ENCODE measurements at places on chromosomes 4 and X. TPM values are rescaled to one million over a fixed set of nuclear protein-coding genes. Genes with fewer than 3 reads are reported as not detected.
A peak's percentile ranks its signal among the peaks of the same experiment; 100 is the strongest.

DNA sequence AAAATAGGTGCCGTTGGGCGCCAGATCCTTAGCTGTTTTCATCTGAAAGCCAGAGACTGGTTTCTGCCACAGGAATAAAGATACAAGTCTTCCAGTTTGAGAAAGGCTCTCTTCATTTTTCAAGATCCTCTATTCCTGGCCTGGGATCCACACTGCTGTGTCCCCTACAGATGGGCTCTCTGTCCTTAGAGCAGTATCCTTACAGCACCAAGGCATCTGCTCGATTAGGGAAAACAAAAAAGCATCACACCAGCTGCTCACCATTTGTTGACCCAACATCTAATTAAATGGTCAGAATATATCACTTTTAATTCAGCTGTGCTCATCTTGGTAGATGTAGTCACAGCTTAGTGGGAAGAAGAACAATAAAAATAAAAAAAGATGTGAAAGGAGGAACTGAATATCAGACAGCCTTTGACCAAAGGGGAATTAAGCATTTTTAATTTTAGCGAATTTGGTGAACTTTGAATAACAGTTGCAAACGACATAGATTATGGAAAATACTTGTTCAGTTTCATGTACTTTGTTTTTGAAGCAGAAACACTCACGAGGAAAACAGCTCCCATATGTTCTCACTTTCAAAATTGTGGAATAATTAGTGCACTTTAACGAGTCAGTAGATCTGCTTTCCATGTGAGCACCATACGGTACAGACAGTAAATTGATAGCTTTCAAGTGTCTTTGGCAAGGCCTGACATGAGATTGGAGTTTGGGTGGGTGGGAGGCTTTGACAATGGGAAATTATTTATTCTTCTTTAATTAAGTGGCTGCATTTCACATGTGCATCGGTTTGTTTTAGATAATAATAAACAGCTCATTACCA is 148.4 kb upstream of the CLNK start:
- H3K27me3 ChIP-seq = no peaks in the 10 kb centered on the region
- H3K27ac ChIP-seq = no peak overlapping the region
- H3K4me3 ChIP-seq = no peak overlapping the region
- DNase-seq = no peak
- no peaks in the 10 kb centered on the region for H3K4me1 ChIP-seq

- H3K4me1 ChIP-seq = peaks cover 17% of the 10 kb centered on the region
- no peak overlapping the region for H3K4me3 ChIP-seq
- DNase-seq = no peak
- no peak overlapping the region for H3K27ac ChIP-seq
Measured at GRCh38 chr4:183263787-183264386, 56.2 kb downstream of the CLDN22 start.

DNA sequence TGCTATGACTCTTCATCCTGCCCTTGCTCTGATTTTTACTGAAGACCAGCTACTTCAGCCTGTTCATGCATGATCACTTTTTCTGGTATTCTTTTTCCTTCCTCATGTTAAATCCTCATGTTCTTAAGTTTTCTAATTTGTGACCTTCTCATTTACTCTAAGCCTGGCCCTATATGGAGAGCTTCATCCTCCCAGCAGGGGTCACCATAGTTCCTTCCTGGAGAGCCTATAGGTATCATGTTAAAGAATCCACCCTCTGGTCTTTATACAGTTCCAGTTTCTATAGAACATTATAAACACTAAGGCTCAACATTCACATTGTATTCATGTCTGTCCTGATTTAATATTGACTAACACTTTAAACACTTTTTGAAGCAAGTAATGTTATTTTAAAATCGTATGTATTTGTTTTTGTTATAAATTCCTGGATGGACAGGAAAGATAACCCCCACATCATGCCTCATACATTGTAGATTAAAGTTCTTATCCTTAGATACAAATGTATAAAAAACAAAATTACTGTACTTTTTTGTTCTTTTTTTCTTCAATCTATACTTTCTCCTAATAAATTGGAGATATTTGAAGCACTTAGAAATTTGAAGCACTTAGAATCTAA is 53.8 kb upstream of the OTUD4 start:
- no peak for DNase-seq
- H3K4me3 ChIP-seq = no peak overlapping the region
- H3K36me3 ChIP-seq = no peaks in the 10 kb centered on the region
- H3K27me3 ChIP-seq = no peaks in the 10 kb centered on the region
- H3K4me1 ChIP-seq = no peaks in the 10 kb centered on the region

DNA sequence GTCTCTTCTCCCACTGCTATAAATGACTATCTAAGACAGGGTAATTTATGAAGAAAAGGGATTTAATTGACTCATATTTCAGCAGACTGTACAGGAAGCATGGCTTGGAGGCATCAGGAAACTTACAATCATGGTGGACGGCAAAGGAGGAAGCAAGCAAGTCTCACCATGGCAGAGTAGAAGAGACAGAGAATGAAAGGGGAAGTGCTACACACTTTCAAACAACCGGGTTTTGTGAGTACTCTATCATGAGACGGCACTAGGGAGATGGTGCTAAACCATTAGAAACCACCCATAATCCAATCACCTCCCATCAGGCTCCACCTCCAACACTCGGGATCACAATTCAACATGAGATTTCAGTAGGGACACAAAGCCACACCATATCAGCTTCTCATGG is 11.1 kb downstream of the UBE2NL start:
- no peak overlapping the region for H3K4me3 ChIP-seq
- DNase-seq = no peak
- no peaks in the 10 kb centered on the region for H3K27me3 ChIP-seq
- H3K27ac ChIP-seq = no peak overlapping the region

GRCh38 chr4:6991249-6991648 is 51.9 kb upstream of the TADA2B start:
- H3K4me3 ChIP-seq = no peak overlapping the region
- no peak for DNase-seq
- H3K4me1 ChIP-seq = peaks cover 53% of the 10 kb centered on the region
- peak overlapping the region; percentile 13 for H3K27ac ChIP-seq

DCK gene
- 18.1 TPM for total RNA-seq
